Stimulated activated CD4-positive, alpha-beta T cell treated with anti-CD3 and anti-CD28 coated beads, Interleukin-1b, Interleukin-23, amount 100 ng/mL, for 4 hours (primary cell): ENCODE measurements at places on chromosomes 2 and 18.

- DNase-seq: no peak
Measured at GRCh38 chr2:218026244-218026643, 23.4 kb upstream of the TNS1 start.

DNA sequence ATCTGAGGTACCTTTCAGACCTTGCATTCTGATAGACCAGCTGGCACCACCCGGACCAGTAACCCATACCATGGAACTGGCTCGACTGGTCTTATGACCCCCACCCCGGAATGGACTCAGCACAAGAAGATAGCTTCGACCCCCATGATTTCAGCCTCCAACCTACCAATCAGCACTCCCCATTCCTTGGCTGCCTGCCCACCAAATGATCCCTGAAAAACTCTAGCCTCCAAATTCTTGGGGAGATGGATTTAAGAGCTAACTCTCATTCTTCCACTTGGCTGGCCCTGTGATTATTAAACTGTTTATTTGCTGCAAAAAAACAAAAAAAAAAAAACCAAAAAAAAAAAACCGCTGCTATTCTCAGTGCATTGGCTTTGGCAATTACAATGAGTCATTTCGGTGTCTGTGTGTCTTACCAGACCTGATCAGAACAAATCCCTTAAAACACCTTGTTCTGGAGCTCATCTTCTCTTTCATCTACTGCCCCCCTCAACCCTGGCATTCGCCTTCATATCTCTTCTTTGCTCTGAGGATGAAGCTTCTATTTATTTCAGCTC lies 60.1 kb upstream of the KIF5C start:
- DNase-seq: no peak

DNA sequence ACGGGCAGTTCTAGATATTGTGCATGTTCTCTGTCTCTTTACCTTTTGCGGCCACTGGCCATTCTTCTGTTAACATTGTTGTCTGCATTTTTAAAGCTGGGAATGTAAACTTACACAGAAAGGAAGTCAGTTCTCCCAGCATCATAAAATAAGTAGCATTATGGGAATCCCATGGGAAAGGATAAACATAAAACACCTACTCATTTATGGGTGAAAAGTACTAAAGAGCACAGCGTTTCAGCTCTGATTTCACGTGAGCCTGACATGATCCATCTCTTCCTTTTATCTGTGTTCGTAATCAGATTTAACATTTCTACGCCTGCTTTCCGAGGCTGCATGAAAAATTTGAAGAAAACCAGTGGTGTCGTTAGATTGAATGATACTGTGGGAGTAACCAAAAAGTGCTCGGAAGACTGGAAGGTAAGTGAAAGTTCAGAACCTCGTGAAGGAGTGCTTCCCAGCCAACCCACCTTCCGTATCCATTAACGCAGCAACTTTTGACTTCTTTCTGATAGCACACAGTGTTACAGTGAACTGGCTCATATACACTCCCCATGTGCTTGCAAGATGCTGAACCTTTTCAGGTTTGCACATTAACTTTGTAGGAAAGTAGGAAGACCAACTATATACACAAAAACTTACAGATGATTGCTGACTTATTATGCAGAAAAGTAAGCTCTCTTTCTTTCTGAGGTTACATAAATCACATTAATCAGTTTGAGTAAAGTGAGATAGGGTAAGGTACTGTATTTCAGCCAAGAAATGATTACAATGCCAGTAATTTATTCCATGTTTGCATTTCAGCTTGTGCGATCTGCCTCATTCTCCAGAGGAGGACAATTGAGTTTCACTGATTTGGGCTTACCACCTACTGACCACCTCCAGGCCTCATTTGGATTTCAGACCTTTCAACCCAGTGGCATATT lies 86.5 kb upstream of the TTC39C start:
- DNase-seq: no peak

DNA sequence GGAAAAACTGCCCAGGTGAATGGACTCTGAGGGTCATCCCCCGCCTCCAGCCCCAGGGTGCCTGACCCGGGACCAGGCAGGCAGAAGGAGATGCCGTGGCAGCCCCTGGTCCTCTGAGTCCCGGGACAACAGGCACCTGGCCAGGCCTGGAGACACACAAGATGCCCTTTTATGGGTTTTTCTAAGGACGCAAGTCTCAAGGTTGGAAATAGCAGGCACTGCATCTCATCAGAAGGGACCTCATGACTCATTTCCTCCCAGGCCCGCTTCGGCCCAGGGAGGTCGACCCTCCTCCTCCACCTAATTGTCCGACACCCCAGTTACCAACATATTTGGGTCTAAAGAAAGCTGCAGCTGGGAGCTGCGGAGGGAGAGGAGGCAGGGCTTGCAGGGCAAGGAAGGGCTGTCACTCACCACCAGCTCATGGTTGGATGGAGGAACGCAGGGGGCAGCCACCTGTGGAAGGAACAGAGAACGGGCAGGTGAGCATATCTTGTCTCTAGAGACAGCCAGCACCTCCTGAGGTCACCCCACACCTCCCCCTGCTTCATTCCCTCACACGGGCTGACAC lies 82.9 kb downstream of the TNS1 start:
- no peak for DNase-seq

DNA sequence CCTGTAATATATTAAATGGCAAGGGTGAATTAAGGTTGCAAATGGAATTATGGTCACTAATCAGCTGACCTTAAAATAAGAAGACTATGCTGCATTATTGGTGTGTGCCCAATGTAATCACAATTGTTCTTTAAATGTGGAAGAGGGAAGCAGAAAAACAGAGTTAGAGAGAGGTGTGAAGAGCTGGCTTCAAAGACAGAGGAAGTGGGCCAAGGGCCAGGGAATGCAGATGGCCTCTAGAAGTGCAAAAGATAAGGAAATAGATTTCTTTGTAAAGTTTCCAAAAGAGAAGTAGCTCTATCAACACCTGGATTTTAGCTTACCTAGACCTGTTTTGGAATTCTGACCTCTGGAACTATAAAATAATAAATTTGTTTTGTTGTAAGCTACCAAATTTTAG lies 276.0 kb downstream of the LRRTM1 start:
- no peak for DNase-seq
